Ecto neural progenitor cell (in vitro differentiated cells): ENCODE measurements at places on chromosomes 13 and 19.
A peak's percentile ranks its signal among the peaks of the same experiment; 100 is the strongest.

DNA sequence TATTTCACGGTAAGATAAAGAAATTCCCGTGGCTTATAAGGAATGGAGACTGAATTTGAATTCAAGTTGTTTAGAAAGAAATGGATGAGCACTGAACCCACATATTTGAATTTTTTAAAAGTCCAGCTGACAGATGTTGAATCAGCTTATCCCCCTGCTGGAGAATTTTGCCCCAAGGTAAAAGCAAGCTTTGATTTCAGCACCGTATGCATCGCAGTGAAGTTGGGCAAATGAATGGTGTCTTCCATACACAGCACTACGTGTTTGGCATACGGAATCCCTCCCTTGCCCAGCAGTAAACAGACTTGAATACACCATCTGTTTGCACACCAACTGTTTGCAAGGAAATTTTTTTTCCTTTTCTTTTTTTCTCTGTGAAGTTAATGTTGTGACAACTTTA is 77.5 kb upstream of the PEG3 start:
- no peak for DNase-seq

DNA sequence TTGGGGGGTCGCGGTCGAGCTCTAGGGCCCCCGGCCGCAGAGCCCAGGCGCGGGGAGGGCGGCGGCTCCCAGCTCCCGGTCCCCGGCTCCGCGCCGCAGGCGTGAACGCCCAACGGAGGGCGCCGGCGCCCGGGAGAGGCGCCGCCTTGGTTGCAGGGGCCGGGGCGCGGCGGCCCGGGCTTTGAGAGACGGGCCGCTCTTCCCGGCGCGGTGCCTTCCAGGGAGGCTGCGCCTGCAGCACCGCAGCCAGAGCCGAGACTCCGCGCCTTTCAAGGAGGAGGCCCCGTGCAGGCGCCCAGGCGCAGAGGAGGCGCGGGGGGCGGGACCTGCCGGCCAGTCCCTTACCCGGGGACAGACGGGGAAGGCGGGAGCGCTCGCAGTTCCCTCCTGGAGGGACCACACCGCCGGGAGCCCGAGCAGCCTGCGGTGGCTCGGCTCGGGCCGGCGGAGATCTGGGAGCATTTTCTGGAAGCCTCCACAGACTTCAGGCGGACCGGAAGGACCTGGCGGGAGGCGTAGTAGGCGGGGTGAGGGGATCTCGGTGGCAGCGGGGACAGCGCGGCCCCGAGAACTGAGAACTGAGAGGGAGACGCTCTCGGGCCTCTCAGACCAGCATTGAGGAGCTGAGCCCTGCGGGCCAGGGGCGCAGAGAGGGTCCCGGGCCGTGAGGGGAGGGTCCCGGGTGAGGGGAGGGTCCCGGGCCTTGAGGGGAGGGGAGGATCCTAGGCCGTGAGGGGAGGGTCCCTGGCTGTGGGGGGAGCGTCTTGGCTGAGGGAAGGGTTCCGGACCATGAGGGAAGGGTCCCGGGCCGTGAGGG is 25.5 kb upstream of the MCF2L start:
- DNase-seq = peak; percentile 83

DNA sequence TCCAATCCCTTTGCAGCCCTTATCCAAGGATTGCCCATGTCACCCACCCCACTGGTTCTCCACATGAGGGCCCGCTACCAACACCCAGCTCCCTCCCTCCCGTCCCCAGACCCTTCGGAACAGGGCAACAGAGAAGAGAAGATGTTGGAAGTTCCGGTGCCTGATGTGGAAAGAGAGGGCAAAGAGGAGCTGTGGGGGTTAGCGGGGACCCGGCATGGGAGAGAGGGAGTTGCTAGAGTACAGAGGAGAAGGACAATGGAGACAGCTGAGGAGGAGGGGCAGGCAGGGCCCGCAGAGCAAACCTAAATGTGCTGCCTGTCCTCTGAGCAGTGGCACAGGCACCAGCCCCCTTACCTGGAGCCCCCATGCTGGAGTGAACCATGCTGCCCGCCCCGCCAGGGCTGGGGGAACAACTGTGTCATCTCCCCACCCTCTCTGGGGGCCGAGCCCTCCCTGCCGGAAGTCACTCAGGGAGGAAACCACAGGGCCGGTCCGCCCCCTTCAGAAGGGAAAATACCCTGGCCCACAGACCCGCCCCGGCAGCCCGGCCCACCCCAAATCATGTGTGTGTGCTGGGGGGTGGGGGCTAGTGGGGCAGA is at the start of gene POU2F2:
TSS of gene POU2F2 (minus strand) at position 417 of the 599 bp plus-strand sequence. CDS start at position 382, 35 bp downstream.
- no peak for DNase-seq

DNA sequence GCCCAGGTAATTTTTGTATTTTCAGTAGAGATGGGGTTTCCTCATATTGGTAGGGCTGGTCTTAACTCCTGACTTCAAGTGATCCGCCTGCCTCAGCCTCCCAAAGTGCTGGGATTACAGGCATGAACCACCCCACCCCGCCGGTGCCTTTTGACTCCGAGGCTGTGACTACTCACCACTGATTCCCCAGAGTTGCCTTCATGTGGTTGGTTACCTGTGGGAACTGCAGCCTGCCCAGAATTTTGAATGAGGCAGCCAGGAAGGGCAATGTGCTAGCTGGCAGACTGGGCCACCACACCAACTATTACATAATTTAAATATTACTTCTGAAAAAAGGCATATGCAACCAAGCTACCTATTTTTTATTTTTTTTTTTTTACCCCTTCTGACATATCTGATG is 42.8 kb downstream of the N4BP2L2 start:
- DNase-seq = no peak

- DNase-seq = no peak
Observed at GRCh38 chr19:33241530-33242101, 16.0 kb upstream of the SLC7A10 start.

DNA sequence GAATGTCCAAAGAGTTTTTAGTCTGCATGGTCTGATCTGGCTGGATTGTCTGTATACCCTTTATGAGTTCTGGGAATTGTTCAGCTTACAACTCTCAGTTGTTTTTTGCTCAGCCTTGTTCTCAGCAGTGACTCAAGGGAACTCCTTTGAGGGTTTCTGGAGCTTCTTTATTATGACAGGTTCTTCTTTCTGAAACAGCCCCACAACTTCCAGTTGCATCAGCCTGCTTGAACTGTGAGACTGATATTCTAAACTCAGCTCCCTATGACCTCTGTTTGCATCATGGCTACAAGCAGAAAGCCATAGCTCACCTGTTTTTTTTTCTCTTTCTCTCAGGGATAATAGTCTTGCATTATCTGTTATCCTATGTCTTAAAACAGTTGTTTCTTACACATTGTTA is 85.0 kb downstream of the TDRD3 start:
- no peak for DNase-seq

GRCh38 chr19:43553656-43554055 is 20.7 kb downstream of the ZNF575 start:
- no peak for DNase-seq

DNA sequence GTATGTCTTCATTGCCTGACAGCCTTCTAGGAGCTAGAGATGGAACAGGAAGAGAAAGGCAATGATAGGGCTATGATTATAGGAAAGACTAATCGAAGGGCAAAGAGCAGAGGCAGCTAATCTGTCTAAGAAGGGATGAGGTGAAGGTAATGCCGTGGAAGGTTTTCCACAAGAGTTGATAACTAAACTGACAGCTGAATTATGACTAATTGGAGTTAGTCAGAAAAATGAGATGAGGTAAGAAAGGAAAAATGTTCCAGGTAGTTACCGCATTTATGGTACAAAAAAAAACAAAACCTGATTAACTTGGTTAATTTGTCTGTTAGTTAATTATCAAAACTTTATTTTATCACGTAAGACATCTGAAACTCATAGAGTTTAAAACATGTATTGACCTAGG is 260.3 kb downstream of the SLITRK6 start:
- no peak for DNase-seq

DNA sequence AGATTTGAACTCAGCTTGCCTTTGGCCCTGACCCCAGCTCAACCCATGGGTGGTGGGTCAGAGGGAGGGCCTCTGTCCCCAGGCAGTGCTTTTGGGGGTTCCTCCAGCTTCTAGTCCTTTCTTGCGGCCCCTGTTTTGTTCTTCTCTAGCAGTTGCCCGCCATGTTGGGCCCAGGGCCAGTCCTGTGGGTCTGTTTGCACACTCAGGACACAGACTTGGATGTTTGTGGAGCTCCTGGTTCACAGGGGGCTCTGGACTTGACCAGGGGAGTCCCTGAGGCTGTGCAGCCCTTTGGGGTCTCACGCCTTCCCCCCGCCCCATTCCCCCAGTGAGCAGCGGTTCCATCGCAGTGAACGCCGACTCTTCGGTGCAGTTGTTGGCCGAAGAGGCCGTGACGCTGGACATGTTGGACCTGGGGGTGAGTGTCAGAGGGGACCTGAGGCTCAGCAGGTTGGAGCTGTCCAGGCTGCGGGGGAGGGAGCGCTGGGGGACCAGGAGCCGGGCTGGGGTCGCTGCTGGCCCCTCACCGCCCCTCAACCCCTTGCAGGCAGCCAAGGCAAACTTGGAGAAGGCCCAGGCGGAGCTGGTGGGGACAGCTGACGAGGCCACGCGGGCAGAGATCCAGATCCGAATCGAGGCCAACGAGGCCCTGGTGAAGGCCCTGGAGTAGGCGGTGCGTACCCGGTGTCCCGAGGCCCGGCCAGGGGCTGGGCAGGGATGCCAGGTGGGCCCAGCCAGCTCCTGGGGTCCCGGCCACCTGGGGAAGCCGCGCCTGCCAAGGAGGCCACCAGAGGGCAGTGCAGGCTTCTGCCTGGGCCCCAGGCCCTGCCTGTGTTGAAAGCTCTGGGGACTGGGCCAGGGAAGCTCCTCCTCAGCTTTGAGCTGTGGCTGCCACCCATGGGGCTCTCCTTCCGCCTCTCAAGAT is 2.5 kb downstream of the ATP5F1D start:
- peak; percentile 88 for DNase-seq

GRCh38 chr13:76440568-76440967 is 445.6 kb downstream of the KCTD12 start:
- DNase-seq = no peak

DNA sequence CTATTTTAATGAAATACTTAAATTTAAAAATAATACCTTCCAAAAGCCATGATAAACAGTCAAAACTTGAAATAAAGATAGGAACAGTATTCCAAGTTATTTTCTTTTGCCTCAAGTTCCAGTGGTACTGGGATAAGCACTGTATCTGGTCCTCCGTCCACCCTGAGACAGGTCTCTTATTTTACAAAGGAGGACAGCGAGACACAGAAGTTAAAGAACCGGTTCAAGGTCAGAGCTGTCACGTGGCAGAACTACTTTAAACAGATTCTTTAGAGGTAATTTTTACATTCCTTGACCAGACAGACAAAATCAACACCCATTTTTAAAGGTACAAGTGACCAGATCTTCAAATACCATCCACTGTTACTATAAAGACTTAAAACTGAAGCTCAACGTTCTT is 10.4 kb upstream of the DOCK9 start:
- DNase-seq = no peak

DNA sequence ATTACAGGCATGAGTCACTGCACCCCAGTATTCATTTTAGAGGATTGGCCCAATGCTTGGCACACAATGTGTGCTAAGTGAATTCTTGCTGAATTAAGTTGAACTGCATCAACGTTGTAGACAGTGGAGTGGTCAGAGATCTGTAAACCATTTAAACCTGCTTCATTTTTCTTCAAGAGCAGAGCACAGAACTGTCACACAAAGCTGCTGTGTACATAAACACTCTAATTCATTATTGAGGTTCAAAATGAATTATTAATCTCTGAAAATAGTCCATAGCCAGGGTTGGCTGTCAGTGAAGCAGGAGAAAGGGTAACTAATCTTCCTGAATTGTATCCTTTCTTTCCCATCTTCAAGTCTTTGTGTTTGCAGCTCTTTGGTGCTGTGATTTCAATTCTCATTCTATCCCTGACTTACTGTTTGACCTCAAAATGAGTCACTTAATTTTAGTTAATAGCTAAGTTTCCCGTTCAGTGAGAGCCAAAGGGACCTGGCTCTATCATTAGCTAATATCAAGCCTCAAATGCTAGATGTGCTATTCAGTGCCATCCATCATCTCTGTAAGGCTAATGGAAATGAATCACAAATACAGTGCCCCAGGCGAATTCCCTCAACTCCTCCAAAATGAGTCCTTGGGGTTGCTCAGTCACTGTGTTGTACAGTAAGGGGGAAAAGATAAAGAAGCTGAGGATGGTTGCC is 77.0 kb upstream of the TSC22D1 start:
- no peak for DNase-seq

GRCh38 chr13:113742000-113742441 is 17.0 kb upstream of the TMEM255B start:
- DNase-seq = peak; percentile 58

DNA sequence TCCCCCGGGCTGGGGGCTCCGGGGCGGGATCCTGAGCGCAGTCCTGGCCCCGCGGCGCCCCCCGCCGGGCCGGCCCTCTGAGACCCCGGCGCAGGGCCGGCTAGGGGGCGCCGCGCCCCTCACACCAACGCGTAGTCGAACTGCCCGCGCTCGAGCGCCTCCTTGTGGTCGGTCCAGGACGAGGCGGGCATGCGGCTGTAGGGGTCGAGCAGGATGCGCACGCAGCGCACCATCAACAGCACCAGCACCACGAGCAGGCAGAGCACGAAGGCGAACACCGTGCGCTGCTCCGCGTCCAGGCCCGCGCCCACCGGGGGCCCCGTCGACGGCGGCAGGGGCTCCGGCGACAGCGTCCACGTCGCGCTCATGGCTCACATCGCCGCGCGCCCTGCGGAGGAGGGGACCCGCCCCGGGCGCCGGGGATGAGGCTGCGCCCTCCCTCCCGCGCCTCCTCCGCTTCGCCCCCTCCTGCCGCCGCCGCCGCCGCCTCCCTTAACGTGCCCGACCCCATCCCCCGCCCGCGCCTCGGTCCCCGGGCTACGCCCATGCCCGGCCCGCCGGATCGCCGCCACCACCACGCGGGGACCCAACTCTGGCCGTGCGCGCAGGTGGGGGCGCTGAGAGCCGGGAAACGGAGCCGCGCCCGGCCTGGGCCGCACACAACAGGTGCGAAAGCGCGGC is 624 bp downstream of the CTXN1 start:
- peak; percentile 96 for DNase-seq

- DNase-seq = peak; percentile 86
Observed at GRCh38 chr19:5492635-5493409, 37.6 kb downstream of the ZNRF4 start.

- DNase-seq = no peak
Observed at GRCh38 chr13:56530096-56530495, 610.6 kb upstream of the PRR20A start.

- DNase-seq = peak; percentile 75
Observed at GRCh38 chr19:10936661-10937084, 8.1 kb downstream of the TIMM29 start.

DNA sequence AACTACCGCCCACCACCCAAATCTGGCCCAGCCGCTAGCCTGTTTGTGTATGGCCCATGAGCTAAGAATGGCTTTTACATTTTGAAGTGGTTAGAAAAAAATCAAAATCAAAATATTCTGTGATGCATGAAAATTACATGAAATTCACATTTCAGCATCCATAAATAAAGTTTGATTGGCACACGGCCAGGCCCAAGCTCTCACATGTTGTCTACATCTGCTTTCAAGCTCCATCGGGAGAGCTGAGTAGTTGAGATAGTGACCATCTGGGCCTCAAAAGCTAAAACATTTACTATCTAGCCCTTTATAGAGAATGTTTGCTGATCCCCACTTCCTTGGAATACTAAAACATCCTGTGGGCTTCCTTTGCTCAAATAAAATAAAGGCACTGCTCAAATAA is 14.5 kb downstream of the RFX2 start:
- DNase-seq = no peak

GRCh38 chr19:47124937-47125668 is 5.5 kb upstream of the SAE1 start:
- no peak for DNase-seq
